ENCODE measurements at places on chromosomes 1 and 21. TPM values are rescaled to one million over a fixed set of nuclear protein-coding genes. Genes with fewer than 3 reads are reported as not detected.

The LMX1A gene
- not detected for total RNA-seq

The AADACL3 gene
- total RNA-seq, result not detected

The LDLRAD1 gene
- total RNA-seq, result not detected

GRCh38 chr1:201317551-201317950 lies 34.2 kb downstream of the PKP1 start:
- no peak for DNase-seq

DNA sequence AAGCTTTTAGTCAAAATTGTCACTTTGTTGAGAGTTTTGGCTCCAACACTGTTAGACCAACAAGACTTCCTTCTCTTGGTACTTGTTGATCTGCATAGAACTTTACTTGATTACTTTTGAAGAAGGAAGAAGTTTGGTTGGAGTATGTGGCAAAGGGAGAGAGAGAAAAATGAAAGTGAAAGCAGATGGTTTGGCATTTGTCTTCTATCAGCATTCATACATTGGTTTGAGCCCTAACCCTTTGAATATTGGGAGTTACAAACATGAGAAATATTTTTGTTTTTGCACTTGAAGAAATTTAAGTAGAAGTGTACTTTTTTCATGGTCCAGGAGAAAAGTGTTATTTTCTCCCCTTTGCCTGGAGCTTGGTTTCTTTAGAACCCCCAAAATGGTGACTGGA lies 169.8 kb downstream of the ADGRL4 start:
- DNase-seq, result peak; percentile 17

DNA sequence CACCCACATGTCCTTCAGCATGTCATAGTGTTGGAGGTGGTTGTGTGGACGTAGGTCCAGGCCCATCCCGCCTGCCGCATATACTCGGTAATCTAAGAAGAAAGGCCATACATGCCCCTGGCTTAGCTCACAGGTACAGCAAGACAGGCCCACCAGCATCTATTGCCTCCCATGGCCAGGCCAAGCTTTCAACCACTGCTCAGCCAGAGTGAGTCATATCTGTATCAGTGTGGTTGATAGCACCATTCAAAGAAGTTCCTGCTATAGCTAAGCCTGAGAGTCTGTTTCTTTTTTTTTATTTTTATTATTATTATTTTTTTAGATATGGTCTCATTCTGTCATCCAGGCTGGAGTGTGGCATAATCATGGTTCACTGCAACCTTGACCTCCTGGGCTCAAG lies 17.0 kb downstream of the KLHDC8A start:
- DNase-seq, result peak; percentile 13

DNA sequence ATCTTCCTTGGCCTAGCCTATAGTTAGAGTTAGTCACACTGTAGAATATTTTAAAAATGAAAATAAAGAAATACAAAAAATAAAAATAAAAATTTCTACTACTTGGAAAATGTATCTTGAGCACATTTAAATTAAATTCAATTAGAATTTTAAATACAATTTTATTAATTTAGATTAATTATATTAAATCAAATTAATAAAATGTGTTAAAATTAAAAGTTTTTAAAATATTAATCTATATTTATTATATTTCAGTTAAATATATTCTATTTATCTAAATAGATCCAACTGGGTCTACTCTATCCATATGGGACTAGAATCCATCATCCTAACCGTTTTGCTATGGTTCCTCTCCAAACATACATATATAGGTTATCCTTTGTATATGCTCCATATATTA lies 588.3 kb upstream of the TMPRSS15 start:
- DNase-seq, result no peak

DNA sequence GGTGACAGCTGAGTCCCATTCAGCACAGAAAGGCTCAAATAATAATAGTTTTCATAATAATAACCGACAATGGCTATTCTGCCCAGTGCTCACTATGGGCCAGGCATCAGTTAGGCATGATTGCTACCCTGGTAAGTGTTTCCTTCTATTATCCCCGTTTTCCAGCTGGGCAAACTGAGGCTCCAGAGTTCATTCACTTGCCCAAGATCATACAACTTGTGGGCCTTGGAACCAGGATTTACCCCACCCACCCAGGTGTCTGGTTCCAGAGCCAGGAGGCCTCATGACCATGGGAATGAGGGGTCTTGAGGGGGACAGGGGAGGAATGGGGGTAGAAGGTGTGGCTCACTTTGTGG lies 518 bp downstream of the PLOD1 start:
- DNase-seq, result no peak

DNA sequence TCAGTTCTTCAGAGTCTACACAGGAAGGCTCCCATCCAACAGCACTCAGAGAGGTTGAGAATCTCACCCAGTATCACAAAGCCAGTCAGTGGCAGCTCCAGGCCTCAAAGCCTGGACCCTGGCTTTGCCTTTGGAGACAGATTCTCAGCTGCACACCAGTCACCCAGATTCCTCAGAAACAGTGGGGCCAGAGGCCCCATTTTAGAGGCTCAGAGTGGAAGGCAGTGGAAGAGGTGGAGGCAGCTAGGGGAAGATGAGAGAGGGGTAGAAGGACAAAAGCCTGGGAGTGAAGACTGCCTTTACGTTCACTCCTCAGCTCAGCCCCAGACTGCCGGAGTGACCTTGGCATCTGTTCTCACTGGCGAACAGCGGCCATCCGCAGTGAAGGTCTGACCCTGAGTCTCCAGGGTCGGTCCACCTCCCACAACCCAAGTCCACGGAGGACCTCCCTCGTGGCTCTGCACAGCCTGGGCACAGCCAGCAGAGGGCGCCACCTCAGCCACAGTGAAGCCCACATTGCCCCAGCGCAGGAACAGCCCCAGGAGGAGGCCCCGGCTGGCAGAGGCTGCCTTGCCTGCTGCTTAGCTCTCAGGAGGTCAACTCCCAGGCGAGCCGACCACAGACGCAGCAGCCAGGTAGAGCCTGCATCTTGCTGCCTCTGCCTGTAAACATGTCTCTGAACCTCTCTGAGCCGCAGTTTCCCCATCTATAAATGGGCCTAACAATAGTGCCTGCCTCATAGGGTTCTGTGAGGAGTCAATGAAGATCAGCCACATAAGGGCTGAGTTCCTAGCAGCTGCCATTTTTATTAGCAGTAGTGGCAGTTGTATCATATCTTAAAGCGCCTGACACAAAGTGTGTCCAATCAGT lies 5.9 kb upstream of the FNDC5 start:
- DNase-seq, result peak; percentile 67

- no peak for DNase-seq
Measured at GRCh38 chr1:22575532-22576149, 12.4 kb downstream of the EPHA8 start.

GRCh38 chr1:9165396-9165795 lies 36.5 kb upstream of the GPR157 start:
- no peak for DNase-seq

DNA sequence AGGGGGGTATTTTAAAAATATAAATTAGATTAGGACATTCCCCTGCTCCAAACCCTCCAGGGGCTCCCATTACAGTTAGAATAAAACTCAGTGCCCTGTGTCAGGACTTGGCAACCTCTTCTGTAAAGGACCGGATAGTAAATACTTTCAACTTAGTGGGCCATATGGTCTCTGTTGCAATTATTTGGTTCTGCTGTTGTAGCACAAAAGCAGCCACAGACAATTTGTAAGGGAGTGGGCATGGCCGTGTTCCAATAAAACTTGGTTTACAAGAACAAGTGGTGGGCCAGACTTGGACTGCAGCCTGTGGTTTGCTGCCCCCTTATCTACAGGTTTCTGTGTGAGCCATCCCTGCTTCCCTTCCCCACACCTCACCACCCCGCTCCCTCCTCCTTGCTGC lies 92.0 kb downstream of the ACTL8 start:
- DNase-seq, result no peak

DNA sequence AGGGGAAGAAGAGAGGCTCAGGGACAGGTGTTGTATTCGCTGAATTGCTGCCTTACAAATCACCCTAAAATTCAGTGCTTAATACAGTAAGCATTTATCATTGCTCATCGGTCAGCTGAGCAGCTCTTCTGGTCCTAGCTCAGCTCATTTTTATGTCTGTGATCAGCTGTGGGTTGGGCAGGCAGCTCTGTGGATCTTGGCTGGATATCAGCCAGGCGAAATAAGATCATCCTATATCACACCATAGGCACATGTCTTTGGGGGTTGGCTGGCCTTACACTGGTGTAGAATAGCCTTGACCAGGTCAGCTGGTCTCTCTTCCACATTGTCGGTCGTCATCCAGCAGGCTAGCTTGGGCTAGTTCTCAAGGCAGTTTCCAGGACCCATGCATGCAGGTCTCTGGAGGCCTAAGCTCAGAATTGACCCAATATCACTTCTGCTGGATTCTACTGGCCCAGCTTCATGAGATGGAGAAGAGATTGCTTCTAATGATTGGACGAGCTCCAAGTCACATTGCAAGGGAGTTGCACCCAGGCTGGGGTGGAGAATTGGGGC lies 448.6 kb downstream of the KIF26B start:
- DNase-seq, result no peak

GRCh38 chr1:153940756-153941155 lies 5.8 kb downstream of the DENND4B start:
- no peak for DNase-seq

- no peak for DNase-seq
Measured at GRCh38 chr21:46422636-46423241, 36.0 kb upstream of the DIP2A start.

GRCh38 chr1:28392027-28392652 lies 22.6 kb downstream of the PHACTR4 start:
- peak; percentile 92 for DNase-seq

- no peak for DNase-seq
Measured at GRCh38 chr21:45465105-45465504, 60.1 kb downstream of the COL18A1 start.

DNA sequence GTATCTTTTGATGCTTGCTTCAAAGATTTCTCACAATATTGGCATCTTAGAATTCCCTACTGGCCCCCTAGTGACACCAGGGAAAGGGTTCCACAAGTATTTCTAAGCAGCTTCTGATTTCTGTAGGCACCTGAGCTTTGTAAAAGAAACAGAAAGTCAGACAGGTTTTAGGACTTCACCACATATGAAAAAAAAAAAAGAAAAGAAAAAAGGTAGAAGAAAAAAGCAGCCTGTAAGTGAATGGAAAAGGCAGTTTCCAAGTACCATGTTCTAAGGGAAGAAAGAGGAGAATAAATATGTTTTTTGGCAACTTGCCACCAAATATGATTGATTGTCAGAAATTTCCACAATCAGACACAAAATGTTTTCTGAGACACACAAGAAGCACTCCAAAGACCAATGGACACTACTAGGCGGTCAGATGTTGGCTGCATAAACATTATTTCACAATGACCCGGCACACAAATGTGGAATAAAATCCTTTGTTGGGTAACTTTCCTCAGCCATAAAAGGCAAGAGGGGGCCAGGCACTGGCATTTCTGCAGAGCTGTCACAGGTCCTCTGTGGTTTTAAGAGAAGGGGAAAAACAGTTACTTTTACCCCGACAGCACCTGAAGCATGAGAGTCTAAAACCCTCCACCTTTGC lies 12.7 kb upstream of the CPLANE2 start:
- peak; percentile 81 for DNase-seq

Measured in GM23248 (cell line).